Fibroblast of skin of scalp (primary cell): ENCODE measurements at places on chromosomes 3 and 15.

DNA sequence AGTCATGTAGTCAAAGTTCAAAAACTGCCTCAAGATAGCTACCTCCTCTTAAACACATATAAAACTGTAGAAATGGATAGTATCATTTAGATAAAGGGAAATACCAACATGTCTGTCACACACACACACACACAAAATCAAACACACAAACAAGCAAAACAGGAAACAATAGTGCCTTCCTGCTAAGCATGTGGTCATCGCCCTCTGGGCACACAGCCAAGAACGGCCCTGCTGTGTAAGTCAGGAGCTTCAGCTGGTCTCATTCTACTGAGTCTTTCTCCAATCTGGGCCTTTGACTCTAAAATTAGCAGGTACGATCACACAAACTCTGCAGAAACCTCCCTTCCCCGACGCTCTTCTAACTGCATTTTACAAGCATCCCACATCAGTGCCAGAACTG, 272.2 kb upstream of the CHRNA7 start:
- DNase-seq, result peak; percentile 29

- DNase-seq, result no peak
Observed at GRCh38 chr3:18789734-18790133, 358.6 kb upstream of the KCNH8 start.

- no peak for DNase-seq
Observed at GRCh38 chr3:139572847-139573672, 33.5 kb upstream of the RBP1 start.

- DNase-seq, result peak; percentile 40
Observed at GRCh38 chr15:42911058-42911592, 9.5 kb downstream of the TTBK2 start.

GRCh38 chr3:94928921-94929320, 866.1 kb downstream of the NSUN3 start:
- DNase-seq, result peak; percentile 11

GRCh38 chr15:89332446-89332845, 2.2 kb downstream of the POLG start:
- peak; percentile 37 for DNase-seq

GRCh38 chr3:9957214-9957613, 5.0 kb upstream of the PRRT3 start:
- DNase-seq, result peak; percentile 20

GRCh38 chr3:17672506-17672905, 69.9 kb downstream of the TBC1D5 start:
- DNase-seq, result peak; percentile 2

- DNase-seq, result peak; percentile 44
Observed at GRCh38 chr3:44045476-44046275, 196.0 kb upstream of the TOPAZ1 start.

- DNase-seq, result no peak
Observed at GRCh38 chr3:88311826-88312225, 162.1 kb downstream of the C3orf38 start.

- no peak for DNase-seq
Observed at GRCh38 chr15:76234337-76234889, 76.9 kb downstream of the ETFA start.

- no peak for DNase-seq
Observed at GRCh38 chr15:89413877-89414276, 79.3 kb upstream of the POLG start.

DNA sequence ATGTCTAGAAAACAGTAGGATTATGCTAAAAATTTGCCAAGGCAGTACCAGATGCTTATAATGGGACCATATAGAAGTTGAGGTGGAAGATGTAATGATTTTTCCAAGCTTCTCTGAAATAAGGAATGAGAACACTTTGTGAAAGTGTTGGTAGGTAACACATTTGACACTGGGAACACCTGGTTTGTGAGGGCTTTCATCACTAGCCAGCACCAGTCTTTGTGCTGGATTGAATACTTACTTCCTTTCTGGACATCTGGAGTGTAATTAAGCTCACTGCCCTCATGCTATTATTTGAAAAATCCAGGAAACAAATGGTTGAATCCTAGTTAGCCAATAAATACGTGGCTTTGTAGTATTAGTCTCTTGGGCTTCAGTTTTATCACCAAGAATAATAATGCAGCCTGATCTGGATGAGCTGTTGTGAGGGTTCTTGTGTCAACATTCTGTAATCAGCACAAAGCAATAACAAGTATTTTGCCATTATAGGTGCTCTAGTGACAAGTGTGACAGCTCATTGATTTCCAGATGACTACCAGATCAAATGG, 12.9 kb downstream of the CCDC80 start:
- no peak for DNase-seq

DNA sequence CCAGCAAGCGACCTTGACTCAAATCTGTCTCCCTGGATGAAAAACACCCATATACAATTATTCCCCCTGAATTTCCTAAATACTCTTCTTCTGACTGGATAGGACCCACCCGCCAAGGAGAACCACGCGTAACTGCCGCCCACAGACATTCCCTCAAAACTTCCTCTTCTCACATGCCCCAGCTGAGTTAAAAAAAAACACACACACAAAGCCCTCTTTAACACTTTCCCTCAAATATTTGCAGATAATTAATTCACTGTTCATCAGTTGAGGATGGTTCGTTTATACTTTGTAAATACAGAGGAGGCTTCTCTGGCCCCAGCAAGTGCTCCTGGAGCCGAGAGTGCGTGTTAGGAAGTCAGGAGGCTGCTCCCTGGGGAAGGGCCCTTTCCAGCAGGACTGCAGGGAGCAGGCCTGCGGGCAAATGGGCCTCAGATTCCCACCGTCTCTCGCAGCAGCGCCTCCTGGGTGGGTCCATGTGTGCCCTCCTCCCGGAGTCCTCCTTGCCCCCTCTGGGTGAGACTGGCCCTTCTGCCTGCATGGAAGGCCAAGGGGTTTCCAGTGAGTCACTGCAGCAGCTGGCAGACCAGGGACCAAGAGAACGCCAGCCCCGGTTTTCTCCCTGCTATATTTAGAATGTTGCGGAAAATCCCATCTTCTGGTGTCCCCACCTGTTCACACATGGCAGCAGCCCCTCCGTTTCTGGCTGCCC, 46.8 kb downstream of the MGLL start:
- peak; percentile 92 for DNase-seq

DNA sequence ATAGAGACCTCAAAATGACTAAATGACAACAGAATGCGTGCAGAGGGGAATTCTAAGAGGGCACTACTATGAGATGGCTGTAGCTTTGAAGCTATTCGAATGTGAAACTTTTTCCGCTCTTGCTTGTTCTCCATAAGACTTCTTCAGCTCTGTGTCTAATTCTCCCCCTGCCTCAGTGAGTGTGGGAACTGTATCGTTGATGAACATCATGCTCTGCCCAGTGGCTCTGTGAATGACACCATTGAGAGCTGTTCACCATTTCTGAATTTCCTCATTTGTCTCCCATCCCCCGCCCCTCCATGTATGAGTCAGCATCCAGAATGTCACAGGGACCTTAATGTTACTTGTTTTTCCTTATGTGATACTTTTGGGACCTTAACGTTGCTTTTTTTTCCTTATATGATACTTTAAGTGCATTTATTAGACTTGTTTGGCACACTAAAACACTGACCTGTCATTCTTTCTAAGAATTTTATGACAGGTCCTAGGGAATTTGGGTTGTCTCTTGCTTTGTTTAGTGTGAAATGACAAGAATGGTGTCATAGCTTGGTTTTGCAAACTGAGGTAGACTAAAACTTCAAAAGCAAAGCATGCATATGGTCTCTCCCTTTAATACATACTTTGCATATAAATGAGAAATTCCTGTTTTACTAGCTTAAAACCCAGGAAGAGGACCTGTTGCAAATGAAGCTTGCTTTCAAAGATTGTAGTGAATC, 99.6 kb downstream of the FNDC3B start:
- peak; percentile 58 for DNase-seq

GRCh38 chr15:65533057-65533756, 2.9 kb downstream of the HACD3 start:
- no peak for DNase-seq

DNA sequence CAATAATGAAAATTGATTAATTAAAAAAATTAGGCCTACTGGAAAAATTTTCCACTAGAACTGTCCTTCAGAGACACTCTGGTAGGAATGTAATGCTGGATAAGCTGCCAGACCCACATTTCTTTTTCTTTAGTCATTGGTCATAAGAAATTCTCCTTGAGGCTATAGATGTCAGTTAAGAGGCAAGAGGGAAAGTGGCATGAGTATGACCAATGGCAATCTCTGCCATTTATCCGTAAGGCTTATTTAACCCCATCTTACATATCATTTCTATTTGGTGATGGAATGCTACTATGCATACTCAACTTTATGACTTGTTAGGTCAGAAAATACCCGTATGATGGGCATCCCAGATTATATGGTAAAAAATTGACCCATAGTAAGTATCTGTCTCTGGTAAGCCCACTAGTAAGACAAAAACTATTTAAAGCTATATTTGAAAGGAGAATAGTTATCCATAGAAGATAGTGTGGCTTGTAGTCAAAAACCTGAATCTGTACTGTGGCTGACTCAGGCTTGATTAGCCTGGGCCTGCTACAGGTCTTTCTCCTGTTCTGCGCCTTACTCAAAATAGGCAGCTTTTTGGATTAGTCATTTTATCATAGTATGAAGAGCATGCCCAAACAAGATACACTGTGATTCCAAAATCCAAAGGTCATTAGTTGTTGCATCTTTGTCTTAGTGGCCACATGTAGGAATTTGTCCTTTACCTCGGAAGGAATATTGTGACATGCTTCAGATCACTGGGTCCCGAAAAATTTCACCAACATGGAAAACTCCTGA, 314.7 kb downstream of the PYDC2 start:
- peak; percentile 75 for DNase-seq

DNA sequence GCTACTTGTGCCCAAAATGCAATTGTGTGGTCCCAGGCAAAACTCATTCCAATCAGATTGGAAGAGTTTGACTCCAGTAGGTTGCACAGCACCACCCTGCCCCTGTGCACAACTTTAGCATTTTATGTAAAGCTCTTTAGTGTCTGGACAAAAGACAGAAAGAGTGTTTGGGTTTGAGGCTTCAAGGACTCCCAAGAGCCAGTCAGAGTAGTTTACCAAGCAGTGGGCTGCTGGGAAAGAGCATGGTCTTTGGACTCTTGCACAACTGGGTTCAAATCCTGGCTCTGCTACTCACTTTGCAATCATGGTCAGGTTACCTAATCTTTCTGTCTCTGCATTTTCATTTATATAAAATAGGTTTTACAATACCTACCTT, 75.8 kb upstream of the UMPS start:
- no peak for DNase-seq
